ENCODE measurements at places on chromosomes 3 and 15.

- no peak for DNase-seq
These were observed 23.7 kb downstream of the TPM1 start for GRCh38 chr15:63066272-63066671.

GRCh38 chr15:85623315-85624049, 171.2 kb downstream of the KLHL25 start:
- DNase-seq: peak; percentile 51

- no peak for DNase-seq
These were observed 11.5 kb downstream of the SETMAR start for GRCh38 chr3:4314688-4315087.

- no peak for DNase-seq
These were observed 178.4 kb upstream of the CDIN1 start for GRCh38 chr15:36400936-36401585.

GRCh38 chr3:177357352-177358090, 160.2 kb upstream of the TBL1XR1 start:
- DNase-seq: peak; percentile 35

DNA sequence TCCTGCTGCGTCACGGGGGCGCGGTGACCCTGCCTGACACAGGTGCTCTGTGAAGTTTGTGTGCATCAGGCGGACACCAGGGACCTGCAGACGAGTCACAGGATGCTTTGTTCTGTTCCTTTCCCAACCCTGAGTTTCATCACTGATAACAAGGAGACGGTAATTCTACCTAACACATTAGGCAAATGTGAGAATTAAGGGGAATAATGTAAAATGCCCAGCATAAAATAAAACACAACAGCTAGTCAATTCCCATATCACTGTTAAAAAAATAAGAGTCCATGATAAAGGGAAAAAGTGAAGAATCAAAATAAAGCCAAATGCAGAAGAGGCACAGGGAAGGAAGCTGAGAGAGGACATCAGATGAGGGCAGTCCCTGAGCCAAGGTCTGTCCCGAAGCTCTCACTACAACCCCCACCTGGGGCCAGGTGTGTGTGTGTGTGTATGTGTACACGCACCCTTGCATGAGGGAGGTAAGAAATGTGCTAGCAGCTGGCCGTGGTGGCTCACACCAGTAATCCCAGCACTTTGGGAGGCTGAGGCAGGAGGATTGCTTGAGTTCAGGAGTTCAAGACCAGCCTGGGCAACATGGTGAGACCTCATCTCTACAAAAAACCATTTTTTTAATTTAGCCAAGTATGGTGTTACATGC, 27.5 kb downstream of the PLA2G4D start:
- no peak for DNase-seq

DNA sequence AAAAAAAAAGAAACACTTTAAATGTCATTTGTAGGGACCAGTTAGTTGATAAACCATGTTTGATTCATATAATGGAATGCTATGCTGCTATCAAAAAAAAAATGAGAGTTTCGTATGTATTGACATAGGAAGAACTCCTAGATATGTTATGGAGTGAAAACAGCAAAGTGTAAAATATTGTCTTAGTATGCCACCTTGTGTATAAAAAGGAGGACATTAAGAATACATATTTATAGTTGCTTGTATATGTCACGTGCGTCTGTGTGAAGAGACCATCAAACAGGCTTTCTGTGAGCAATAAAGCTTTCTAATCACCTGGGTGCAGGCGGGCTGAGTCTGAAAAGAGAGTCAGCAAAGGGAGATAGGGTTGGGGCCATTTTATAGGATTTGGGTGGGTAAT, 39.5 kb downstream of the KBTBD8 start:
- peak; percentile 30 for DNase-seq

DNA sequence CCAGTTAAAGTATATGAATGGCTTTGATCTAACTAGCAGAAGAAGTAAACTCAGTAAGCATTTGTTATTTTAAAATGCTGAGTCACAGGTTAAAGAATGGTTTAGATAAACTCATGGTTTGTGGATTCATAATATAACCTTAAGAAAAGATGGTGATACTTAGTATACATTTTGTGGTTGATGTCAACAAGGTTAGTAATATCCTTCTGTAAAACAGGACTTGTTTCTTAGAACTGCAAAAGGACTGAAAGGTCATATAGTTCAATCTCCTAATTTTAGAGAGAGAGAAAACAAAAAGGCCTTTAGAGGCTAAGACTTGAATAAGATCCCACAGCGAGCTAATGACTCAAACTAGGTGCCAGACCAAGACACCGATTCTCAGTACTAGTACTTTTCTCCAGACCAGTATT, 50.0 kb downstream of the STRIT1 start:
- no peak for DNase-seq

GRCh38 chr3:71582612-71583565, 639 bp downstream of the FOXP1 start:
- peak; percentile 45 for DNase-seq

DNA sequence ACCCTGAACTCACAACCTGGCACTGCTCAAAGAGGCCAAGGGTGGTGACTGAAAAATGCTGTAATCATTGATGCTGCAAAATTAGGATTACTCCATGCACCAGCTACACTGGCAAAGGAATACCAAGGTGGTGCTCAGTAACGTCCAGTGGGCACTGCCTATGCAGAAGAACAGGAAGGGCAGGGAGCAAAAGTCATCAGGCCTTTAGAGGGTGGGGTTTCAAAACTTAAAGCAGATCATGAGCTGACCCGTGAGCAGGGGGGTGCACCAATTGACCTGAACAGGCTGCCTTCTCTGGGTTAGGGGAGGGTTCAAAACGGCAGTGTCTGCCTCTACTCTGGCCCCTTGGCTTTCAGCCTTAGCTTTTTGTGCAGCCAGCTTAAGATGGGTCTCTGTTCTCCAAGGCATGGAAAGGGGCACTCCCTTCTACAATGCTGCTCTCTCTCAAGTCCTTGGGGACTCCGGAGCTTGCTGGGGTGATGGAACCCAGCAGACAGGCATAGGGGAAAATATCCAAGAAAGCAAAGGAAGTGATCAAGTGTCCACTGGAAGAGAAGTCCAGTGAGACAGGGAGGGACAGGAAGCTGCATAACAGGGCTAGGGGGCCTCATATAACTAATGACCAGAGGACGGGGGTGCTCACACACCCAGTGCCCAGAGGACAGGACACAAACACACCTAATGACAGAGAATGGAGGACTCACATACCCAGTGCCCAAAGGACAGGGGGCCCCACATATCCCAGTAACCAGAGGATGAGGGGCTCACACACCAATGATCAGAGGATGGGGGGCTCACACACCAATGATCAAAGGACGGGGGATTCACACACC, 11.4 kb downstream of the RAB6B start:
- DNase-seq: no peak

DNA sequence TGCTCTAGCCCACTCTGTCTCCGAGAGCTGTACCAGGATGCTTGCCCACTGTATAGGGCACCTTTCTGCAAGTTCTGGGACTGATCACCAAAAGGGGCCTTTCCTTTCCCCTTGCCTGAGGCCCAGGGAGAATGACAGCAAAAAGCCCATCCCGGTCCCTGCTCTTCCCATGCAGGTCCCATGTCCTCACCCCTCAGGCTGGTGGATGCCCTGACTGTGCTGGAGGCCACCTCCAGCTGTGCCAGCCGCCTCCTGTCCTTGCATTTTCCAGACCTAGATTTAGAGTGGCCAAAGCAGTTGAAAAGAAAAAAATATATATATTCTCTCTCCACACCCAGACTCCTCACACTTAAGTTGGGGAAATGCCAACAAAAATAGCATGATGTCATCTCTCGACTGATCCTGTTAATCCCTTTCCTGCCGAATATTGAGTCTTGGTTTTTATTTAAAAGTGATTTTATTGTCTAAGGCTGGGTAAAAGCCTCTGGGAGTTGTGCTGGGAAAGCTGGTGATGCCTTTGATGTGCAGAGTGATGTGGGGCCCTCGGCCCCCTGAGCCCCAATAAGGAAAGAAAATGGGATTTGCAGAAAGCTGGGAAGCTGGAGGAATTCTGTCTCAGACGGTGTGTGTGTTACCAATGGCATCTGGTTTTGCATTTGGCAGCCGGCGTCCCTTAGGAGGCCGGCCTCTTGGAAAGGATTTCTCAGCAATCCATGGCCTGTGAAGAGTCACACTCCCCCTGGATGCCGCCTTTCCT, 29.3 kb upstream of the TPM1 start:
- DNase-seq: peak; percentile 25

GRCh38 chr3:23895181-23895580, 21.6 kb downstream of the NKIRAS1 start:
- no peak for DNase-seq

- DNase-seq: no peak
These were observed 30.9 kb downstream of the C3orf18 start for GRCh38 chr3:50536471-50537180.

GRCh38 chr3:132283916-132284405, 33.2 kb upstream of the ACP3 start:
- DNase-seq: no peak

GRCh38 chr15:70027518-70027917, 70.2 kb downstream of the TLE3 start:
- no peak for DNase-seq

DNA sequence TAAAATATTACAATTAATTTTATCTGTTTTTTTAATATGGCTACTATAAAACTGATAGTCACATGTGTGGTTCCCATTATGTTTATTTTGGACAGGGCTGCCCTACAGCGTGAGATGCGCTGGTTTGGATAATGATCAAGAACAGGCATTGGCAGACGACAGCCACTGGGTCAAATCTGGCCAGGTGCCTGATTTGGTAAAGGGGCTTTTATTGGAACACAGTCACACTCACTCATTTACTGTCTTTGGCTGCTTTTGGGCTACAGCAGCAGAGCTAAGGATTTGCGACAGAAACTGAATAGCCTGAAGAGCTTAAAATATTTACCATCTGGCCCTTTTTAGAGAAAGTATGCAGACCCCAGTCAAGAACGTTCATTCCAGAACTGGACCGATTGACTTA, 724.2 kb upstream of the CFAP20DC start:
- DNase-seq: no peak

DNA sequence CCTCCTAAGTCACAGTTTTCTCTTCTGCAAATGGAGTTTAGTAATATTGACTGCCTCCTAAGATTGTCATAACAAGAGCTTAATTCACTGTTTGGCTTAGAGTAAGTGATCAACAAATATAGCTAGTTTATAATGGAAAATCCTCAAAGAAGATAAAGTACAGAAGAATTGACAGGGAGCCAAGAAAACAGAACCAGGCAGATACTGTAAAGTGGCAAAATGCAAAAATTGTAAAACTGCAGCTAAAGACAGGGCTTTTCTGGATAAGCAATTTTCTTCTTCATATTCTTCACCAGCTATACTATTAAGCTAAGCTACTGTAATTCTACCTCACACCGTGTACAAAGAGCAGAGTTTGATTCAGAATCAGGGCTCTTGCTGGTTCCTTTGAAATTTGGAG, 148.6 kb downstream of the ARPP21 start:
- DNase-seq: no peak

DNA sequence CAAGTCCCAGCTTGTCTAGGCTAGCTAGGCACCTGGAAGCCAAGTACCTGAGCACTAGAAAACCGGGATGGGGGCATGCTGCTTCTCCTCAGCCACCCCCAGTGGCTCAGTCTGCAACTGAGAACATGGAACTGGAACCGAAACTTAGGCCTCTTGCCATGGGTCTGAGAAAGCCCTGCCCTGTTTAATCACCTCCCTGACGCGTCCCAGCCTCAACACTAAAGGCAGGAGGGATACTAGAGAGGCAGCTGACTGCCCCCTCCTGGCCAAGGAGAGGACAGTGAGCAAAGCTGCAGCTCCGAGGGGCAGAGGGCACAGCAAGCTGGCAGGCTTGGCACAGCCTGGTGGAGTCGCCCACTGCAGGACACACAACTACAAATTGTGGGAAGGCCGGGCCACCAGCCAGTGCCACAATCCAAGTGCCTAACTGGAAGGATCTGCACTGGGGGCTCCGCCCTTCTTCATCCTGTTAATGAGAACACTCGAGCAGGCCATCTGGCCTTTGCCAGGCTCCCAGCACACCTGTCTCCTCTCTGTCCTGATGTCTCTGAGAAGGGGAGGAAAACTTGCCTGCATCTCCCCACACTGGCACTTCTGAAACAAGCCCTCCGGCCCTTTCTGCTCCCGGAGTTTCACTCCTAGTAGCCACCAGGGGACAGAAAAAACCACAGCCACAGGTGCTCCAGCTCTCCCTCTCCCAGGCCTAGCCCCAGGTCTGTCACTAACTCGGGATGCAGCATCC, 53.7 kb downstream of the BDH1 start:
- DNase-seq: no peak

DNA sequence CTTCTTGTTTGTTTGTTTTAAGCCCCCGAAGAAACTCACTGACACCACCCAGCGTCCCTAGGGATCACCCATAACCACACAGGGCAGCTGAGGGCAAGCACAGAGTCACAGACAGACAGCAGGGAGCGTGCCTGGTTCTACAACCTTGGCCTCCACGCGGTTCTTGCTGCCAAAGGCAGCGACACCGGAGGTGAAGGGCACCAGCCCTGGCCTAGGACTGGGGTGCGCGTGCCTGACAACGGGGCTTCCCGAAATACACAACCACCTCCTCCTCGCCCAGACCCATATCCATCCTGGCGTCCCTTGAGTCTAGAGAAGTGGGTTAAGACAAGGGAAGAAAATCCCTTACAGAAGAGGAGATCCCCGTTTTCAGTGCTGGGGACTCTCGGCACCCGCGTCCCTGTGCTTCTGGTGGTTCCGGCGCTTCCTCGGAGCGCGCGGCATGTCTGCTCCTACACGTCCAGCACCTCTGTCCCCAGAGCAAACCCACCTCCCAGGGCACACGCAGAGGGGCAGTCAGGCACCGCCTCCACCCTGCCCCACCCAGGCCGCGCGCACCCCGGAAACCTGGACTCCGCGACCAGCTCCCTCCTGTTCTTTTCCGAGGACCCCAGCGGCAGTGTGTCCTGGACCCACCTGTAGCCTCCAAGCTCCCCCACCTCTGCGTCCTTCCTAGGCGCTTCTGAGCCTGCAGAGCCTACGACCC, 911 bp downstream of the RFTN1 start:
- no peak for DNase-seq

DNA sequence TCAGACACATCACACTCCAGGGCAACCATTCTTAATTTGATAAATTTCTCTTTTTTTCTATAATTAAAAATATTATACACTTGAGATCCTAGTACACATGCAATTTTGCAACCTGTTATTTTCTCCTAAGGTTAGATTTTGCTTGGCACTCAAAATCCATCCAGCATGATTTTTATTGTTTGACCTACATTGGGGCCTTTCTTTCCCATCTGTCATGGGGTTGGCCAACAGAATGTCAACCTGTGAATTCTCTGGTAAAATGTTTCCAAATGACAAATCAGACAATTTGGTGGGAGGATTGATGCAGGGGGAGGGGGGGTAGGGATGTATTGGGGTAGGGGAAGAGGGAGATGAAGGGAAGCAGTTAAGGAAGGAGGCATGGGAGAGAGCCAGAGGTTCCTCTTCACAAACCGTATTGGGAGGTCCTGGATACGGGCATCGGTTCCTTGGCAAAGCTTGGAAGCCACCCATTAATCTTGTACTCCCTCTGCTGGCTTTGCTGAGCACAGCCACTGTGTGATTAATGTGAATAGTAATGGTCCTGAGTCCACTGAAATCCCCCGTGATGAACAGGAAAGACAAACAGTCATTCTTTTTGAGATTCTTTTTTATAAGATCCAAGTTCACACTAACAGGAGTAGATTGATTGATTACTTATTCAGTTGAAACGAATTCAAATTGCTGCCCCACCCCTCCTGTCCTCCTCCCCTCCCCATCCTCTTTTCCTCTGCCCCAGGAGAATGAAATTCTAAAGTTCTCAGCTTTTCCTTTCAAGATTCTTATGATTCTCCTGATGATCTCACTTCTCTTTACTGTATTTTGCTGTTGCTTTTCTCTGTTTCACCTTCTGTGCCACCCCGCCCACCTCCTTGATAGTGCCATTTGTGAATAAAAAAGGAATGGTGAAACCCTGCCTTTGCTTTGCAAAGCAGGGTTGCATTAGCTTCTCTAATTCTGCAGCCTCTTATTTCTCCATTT, 82.2 kb upstream of the SLC25A26 start:
- peak; percentile 34 for DNase-seq
